ENCODE measurements at places on chromosomes 7 and 10.

DNA sequence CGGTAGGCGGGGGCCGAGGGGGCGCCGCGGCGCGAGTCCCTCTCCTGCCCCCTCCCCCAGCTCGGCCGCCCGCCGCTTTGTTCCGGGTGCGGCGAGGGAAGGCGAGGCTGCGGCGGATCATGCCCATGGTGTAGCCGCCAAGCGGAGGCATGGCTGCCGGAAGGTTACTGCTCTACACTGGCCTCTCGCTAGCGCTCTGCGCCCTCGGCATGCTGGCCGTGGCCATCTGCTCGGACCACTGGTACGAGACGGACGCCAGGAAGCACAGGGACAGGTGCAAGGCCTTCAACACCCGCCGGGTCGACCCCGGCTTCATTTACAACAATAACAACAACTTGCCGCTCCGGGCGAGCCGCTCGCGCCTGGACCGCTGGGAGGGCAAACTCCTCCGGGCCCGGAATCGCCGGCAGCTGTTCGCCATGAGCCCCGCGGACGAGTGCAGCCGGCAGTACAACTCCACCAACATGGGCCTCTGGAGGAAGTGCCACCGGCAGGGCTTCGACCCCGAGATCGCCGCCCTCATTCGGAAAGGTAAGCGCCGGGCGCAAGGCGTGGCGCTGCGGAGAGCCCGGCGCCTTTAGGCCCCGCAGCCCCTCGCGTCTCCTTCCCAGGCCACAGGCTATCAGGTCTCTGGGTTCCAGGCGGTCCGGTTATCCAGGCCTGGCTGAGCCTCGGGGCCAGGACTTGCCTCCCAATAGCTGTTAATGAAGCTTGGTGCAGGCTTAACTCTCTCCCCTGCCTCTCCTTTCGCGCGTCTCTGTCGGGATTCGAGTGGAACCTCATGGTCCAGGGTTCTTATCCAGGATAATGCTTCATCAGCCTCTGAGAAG lies 513 bp downstream of the TMEM178B start:
- DNase-seq: no peak

GRCh38 chr10:114771749-114772148 lies 49.8 kb upstream of the FHIP2A start:
- no peak for DNase-seq

DNA sequence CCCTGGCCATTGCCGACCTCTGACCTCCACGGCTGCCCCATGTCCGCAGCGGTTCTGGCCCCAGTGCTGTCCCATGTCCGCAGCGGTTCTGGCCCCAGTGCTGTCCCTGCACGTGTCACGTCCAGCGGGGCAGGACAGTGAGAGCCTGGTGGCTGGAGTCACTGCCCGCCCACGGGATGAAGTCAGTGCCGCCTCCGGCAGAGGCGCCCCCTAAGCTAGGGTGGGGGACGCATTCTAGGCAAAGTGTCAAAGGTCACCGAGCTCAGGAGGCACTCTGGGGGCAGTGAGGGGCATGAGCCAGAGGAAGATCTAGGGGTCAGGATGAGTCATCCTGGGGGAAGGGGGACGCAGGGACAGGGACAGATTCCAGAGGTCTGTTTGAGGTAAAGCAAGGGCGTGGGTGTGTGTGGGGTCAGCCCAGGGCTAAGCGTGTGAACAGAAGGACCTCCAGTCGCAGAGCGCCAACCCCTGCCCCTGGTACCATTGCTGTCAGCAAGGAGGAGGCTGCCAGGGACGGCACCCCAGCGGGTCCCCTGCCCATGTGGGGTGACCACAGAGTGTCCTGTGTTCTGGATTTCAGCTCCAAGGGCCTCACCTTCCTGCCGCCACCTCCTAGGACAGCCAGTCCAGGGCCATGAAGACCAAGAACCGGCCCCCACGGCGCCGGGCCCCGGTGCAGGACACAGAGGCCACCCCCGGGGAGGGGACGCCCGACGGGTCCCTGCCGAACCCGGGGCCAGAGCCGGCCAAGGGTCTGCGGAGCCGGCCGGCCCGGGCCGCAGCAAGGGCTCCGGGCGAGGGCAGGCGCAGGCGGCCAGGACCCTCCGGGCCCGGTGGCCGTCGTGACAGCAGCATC lies 665 bp downstream of the BHLHA15 start:
- DNase-seq: no peak

DNA sequence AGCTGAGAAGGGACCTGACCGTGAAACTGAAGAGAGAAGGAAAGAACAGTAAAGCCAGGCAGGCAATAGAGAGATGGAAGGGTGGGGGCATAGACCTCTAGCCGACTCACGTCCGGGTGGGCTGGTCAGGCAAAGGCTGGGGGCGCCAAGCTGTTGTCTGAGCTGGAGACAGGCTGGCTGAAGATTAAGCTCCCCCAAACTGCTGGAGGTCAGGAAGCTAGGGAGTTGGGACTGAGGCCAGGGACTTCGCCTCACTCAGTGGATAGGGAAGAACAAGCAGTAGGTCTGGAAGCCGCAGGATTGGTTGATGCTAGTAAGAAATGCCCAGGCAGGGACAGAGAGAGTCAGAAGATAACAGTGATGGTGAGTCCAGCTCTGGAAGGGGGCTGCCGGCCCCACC lies 5.3 kb downstream of the PITX3 start:
- DNase-seq: no peak

GRCh38 chr7:37438906-37439652 lies 9.6 kb downstream of the ELMO1 start:
- no peak for DNase-seq

GRCh38 chr7:155380221-155380861 lies 77.6 kb upstream of the EN2 start:
- DNase-seq: no peak

DNA sequence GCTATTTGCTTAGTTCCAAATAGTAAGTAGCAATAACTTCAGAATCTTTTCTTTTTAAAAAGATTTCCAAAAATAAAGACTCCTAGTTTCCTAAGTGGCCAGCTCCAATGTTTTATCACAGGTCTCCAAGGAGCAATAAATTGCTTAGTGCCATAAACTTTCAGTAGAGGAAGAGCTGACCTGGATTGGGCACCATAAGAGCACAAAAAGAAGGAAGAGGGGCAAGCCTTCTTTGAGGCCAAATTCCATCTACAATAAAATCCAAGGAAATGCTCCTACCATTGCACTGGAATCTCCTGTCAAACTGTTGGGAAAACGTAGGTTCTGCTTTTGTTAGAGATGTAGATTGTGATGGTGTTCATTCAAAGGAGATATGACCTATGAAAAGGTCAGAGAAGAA lies 64.0 kb downstream of the DENND2A start:
- no peak for DNase-seq

- DNase-seq: no peak
Measured at GRCh38 chr7:77525231-77525630, 11.9 kb upstream of the PTPN12 start.

- no peak for DNase-seq
Measured at GRCh38 chr10:83539528-83540308, 599.6 kb upstream of the GHITM start.

GRCh38 chr10:48456808-48457761 lies 147.8 kb downstream of the ARHGAP22 start:
- no peak for DNase-seq

DNA sequence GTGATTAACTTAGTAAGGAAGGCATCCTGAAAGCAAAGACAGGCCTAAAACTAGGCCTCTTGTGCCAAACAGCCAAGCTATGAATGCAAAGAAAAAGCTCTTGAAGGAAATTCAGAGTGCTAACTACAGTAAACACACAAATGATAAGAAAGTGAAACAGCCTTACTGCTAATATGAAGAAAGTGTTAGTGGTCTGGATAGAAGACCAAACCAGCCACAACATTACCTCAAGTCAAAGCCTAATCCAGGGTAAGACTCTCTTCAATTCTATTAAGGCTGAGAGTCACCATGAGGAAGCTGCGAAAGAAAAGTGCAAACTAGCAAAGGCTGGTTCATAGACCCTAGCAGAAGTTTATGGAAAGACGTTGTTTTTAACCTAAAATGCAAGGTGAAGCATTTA lies 66.0 kb downstream of the IPMK start:
- no peak for DNase-seq

GRCh38 chr10:133237241-133237587 lies 441 bp upstream of the VENTX start:
- DNase-seq: no peak

- peak; percentile 80 for DNase-seq
Measured at GRCh38 chr10:24784061-24784460, 60.4 kb upstream of the ARHGAP21 start.

DNA sequence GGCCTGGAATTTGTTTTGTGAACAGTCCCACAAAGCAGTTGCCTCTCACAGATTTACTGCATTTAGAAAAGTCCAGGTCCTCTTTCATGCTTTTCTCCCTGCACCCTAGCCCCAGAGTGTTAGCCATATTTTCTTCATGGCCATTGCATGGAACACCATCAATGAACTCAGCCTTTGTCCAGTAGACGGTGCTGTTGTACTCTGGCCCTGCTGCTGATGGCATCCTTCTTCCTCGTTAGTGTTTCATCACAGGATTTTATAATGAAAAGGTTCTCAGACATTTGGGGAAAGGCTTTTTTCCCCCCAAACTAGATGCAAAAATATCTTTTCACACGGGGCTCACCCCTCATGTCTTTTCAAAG lies 93.0 kb upstream of the SLC25A13 start:
- DNase-seq: no peak

DNA sequence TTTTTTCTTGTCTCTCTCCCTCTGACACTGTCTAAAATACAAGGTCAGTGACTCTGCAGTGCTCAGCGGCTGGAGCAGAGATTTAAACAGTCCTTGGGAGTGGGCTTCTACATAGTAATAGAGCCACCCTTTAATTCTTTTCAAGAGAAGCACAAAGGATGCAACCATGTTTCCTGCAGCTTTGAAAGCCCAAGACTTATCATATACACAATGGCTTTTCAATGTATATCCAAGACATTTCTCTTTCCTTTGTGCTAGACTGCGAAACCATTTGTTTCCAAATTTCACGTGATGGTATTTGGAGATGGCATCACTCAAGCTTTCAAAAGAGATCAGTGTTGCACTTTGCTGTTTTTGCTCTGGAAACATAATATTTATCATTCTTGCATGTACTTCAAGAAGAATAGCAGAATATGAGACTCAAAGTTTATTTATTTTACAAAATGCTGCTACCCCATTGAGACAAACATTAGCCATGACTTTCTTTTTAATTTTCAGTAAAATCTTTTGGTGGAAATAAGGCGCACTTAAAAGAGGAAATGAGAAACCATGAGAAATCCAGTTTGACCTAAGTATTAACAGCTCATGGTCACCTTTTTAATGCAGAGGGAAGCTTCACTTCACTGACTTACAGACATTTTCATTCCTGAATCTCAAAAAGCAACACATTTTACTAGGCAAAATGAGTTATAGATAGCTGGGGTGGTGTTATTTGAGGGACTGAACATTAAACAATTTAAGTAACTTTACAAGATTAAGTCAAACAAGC lies 76.6 kb downstream of the SEMA3C start:
- no peak for DNase-seq

GRCh38 chr10:96720422-96721206 lies at the start of gene PIK3AP1:
Gene PIK3AP1, minus strand, starts transcription at chr10:96720514. Its CDS starts 120 bp downstream, at chr10:96720394.
- no peak for DNase-seq

DNA sequence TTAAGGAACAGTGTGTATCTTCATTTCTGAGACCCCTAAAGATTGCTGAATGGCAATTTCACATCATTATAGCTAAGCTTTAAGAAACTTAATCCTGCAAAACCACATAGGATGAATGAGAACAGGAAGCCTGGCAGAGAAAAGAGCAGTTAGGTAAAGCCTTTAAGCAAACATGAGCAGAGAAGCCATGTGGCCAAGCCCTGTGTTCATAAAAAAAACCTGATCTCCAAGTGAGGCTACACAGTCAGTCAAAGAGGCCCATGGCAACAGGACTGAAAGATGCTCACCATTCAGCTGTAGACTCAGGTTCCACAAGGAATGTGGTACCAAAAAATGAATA lies 9.3 kb downstream of the LIPA start:
- no peak for DNase-seq

DNA sequence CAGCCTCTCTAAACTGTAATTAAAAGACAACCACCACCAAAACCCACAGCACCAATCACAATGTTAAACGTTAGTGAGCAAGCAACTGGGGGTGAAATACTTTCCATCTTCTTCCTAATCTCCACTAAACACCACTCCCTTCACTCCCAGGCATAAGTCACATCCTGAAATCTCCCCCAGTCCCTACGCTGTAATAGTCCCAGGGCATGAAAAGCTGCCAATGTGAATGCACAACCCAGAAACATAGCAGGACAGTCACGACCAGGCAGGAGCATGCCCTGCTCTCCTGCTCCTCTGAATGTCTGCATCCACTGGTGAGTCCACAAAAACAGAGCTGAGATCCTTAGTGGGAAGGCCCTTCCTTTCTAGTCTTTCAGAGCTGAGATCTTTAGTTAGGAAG lies 288.9 kb downstream of the PARD3 start:
- DNase-seq: no peak

DNA sequence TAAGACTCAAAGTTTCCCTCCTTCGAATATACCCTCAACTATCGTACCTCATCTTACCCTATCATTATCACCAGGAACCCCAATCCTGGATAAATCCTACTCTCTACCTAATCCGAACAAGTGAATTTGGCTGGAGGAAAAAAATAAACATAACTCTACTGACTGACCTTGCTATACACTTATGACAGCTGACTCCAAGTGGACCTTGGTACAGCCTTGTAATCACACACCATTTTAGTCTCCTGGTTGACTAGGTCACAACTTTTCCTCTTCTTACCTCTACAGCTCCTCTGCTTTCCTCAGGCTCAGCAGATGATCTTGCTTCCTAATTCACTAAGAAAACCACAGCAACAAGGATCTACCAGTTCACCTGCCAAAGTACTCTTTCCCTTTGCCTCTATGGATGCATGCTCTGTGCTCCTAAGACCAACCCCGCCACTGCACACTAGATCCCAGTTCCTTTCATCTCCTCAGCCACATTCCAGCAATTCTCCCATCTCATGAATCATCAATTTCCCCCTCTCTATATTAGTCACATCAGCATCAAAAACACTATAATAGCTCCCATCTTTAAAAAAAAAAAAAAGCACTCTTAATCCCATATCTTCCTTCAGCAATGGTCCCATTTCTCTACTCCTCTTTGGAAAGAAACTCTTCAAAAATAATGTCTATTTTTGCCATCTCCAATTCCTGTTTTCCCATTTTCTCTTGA lies 35.5 kb downstream of the COA1 start:
- no peak for DNase-seq

DNA sequence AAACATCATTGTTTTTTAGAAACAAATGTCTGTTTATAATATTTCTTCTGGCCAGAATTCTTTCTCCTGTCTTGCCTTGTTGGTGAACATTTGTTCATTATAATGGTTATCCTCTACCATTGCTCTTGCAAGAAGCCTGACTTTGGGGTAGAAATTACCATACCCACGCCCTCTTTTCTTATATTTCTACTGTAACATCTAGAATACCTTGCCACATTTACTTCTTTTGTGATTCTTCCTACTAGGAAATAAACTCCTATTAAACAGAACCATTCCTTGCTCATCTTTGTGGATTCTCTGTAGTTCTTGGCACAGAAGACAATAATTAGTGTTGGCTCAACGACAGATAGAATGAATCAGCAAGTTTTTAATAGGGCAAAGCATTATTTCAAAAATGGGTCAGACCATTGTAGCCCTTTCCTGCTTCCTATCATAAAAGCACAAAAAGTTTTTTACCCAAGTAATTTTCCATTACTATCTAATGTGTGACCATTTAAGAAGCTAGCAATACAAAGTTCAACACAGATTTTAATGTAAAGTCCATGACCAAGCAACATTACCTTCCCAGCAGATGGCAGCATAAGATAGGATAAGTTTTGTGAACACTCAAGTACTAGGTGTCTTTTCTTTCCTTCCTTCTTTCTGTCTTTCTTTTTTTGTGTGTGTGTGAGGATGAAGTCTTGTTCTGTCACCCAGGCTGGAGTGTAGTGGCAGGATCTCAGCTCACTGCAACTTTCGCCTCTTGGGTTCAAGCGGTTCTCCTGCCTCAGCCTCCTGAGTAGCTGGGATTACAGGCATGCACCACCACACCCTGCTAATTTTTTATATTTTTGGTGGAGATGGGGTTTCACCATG lies 270.4 kb downstream of the HGF start:
- DNase-seq: no peak
